ENCODE measurements at places on chromosomes 3 and 15.

DNA sequence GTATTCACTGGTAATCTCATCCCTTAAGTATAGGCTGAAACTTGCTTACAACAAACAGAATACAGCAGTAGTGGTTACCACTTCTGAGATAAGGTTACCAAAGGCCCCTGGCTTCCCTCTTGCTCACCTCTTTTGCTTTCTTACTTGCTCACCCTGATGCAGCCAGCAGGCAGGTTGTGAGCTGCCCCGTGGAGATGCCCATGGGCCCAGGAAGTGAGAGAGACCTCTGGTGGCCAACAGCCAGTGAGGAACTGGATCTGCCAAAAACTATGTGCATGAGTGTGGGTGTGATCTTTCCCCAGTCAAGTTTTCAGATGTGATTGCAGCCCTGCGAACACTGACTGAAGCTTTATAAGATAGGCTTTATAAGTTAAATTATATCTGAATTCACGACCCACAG lies 48.7 kb downstream of the NMNAT3 start:
- DNase-seq: no peak

DNA sequence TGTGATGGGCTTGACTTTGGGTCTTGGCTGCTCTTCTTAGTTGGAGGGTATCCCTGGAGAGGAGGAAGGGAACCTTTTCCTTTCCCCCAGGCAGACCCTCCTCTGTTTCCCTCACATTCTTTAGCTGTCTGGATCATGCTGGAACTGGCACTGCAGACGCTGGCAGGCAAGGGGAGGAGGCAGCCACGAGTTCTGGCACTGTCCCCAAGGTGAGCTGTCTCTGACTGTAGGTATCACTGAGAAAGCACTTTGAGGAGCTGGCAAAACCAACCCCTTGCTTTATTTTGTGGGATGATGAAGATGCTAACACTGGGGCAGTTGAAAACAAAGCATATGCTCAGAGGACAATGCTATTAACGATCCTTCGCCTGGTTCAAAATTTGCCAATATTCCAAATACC lies 175.0 kb downstream of the SOX2 start:
- no peak for DNase-seq

GRCh38 chr3:14614862-14615261 lies 36.7 kb upstream of the CCDC174 start:
- no peak for DNase-seq

- DNase-seq: no peak
Measured at GRCh38 chr3:181278468-181279238, 289.1 kb upstream of the DNAJC19 start.

GRCh38 chr3:17771177-17772017 lies 29.0 kb upstream of the TBC1D5 start:
- no peak for DNase-seq

- no peak for DNase-seq
Measured at GRCh38 chr15:57198654-57199291, 177.5 kb upstream of the CGNL1 start.

DNA sequence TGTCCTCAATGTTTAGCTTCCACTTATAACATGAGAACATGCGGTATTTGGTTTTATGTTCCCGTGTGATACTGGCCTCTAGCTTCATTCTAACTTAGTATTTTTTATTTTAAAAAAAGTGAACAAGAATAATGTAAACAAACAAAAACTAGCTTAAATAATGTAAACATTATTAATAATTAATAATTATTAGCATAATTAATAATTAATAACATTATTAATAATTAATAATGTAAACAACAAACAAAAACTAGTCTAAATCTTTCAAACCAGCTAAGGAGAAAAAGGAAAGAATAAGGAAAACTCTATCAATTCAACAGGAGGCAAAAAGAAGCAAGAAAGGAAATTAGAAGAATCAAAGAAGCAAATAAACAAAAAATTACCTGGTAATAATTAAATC lies 66.2 kb upstream of the CLSTN2 start:
- no peak for DNase-seq

- peak; percentile 72 for DNase-seq
Measured at GRCh38 chr15:84588053-84588874, 12.5 kb upstream of the ZSCAN2 start.

- DNase-seq: peak; percentile 26
Measured at GRCh38 chr15:70559265-70560239, 203.8 kb downstream of the UACA start.

DNA sequence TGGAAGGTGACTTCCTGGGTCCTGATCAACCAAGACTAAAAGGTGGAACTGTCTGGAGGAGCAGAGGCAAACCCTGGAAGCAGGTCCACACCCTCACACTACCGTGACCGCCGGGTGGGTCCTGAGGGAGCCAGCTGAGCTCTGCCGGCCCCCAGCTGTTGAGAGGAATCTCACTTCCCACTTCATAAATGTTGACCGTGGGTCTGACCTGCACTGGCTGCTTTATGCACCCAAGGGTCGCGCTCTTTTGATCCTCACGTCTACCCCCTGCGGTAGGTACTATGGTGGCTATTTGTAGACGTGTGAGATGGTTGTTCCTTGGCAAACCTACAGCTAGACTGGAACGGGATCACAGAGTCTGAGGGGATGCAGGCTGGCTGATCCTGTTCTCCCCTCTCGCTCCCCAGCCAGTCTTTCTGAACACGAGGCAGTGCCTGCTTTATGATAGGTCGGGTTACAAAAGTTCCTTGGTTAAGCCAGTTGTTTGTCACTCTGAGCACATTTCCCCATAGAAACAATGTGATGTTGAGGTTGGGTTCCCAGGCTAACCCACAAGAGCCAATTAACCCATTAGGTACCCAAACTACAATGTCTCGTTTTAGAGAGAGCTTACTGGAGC lies 113.0 kb upstream of the ETV5 start:
- no peak for DNase-seq

- DNase-seq: no peak
Measured at GRCh38 chr15:33026614-33027013, 167.9 kb downstream of the FMN1 start.

DNA sequence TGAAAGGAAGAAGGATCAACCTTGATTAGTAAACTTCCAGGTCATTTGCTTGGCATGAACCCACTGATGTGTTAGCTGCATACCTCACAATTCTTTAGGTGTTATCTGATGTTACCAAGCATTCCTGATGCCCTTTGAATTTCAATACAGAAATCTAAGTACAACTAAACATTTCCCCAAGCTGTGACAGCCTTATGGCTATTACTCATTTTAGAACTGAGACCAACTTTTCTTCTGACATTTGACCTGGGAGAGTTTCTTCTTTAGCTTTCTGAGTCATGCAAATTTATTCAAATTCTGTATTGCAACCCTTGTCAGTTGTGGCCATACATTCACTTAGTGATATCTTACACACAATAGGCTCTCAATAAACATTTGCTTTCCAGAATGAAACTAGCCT lies 124.3 kb downstream of the TIGIT start:
- DNase-seq: no peak

DNA sequence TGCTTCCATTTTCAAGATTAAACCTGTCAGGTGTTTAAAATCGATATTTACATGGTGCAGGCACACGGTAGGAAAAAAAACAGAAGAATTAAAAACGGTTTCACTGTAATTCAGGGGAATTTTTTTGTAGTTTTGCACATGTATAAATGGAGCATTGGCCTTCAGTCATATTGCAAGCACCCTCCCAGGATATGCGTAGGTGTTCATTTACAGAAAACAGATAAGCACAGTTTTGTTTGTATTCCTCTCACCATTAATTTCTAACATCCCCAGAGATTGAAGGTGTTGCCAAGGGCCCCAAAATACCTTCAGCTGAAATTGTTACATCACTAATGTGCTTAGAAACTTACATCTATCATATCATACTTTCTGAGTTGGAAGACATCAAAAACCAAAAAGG lies 427.1 kb upstream of the NR2F2 start:
- no peak for DNase-seq

DNA sequence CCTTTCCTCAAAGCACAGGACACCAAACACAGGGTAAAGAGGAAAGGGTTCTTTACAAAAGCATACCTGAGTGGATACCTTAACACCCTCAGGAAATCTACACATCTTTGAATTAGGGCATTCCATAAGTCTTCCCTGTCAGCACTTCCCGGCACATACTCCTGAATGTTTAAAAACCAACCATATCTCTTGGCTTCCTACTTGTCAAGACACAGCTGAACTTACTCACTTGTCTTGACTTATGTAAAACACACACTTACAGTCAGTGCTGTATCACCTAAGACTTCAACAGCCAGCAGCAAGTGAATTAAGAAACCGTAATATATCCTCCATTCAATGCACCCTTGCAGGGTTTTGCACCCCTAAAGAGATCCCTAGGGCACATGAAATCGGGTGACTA lies 17.5 kb downstream of the IL1RAP start:
- DNase-seq: no peak

- DNase-seq: no peak
Measured at GRCh38 chr15:78415284-78415683, 22.7 kb upstream of the IREB2 start.

GRCh38 chr3:125316949-125317348 lies 58.2 kb downstream of the ZNF148 start:
- no peak for DNase-seq

- no peak for DNase-seq
Measured at GRCh38 chr15:79451361-79451999, 19.3 kb downstream of the MINAR1 start.

- no peak for DNase-seq
Measured at GRCh38 chr3:120879411-120879810, 28.6 kb upstream of the STXBP5L start.

DNA sequence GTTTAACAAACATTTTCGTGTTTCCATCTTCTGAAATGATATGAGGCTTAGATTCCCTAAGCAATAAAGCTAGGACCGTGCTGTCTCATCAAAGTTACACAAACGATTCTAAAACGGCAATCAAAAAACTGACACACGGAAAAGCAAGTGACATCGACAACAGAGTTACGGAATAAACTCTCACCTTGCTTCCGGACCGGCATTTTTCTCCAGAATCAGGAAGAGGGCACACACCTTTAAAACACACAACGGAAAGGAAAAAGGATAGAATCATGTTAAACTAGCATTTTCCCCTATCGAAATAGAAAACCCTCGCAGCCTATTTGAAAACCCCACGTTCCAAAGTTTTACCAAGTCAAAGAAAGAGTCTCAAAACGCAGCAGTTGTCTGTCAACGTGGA lies 1.4 kb downstream of the DLG1 start:
- no peak for DNase-seq
